ENCODE measurements at places on chromosomes 5 and 9.

- no peak for DNase-seq
These were observed 85.5 kb upstream of the PITX1 start for GRCh38 chr5:135119481-135119880.

- no peak for DNase-seq
These were observed 6.4 kb downstream of the OR2V2 start for GRCh38 chr5:181153814-181154213.

DNA sequence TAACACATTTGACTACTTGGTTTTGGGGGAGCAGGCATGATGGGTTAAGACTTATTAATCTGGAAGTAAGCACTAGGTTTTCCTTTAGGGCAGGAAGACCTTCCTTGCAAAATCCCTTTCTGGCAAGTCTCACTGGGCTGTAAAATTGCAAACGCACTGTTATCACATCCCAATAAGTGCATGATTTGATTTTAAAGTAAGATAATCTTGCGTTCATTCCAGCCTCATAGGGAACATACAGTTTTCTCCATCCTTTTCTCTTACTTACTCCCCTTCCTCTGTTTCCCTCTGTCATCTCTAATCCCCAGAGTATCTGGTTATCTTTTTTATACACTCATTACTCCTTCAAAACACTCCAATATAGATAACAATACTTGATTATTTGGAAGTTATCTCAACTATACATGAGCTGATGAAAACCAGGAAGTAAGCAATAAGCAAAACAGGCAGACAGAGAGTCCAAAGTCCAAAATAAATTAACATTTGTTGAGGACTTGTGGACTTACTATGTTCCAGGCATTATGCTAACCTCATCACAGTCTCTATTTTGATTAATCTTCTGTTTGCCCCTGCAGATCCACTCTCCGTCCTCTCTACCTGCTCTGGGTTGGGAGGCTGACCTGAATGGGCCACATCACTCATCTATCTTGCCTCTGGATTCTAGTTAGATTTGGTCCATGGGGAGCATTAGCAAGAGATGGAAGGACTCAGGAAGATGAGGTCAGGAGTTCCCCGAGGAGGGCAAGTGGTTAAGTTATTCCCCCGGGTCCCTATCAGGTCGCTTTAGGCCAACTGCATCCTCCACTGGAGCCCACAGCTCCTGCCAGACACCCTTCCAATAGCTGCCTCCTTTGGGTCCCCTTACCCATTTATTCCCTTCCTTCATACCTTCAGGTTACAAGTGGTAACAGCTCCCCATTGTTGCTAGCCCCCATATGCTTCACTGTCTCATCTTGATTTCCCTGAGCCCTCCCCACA is 60.2 kb downstream of the SLC22A5 start:
- DNase-seq, result no peak

DNA sequence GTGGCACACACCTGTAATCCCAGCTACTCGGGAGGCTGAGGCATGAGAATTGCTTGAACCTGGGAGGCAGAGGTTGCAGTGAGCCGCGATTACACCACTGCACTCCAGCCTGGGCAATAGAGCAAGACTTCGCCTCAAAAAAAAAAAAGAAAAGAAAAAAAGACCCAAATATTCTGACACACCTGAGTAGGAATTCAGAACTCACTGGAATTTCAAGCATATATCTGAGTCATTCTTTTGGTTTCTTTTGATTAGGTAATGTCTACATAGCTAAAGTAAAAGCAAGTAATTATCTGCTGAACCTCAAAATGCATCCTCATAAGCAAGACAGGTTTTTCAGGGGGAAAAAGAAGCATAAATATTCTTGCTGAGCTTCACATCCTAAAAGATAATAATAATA is 35.9 kb downstream of the ANKRD31 start:
- no peak for DNase-seq

DNA sequence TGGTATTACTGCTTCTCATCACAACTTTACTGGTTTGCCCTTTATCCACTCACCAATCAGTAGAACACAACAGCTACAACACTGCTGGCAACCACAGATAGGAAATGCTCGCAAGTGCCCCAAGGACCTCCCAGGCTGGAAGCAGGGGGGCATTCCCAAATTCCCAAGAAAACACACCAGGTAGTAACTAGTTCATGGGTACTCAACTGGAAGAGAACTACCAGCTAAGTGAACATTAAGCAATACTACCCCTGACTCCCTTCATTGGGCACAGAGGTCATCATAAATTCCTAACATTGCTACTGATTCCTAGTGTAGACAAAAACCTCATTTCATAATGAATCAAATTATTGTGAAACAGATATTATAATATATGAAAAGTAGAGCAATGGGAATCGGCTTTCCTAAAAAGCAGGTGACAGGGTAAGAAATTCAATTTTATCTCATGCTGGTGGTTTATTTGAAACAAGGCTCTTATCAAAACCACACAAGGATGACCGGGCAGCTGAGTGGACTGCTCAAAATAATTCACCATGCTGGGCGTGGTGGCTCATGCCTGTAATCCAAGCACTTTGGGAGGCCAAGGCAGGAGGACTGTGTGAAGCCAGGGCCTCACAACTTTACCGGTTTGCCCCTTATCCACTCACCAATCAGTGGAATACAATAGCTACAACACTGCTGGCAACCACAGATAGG is 81.6 kb downstream of the TLE1 start:
- no peak for DNase-seq

Measured in HAP-1 (cell line).